ENCODE measurements at places on chromosomes 5 and 9.

DNA sequence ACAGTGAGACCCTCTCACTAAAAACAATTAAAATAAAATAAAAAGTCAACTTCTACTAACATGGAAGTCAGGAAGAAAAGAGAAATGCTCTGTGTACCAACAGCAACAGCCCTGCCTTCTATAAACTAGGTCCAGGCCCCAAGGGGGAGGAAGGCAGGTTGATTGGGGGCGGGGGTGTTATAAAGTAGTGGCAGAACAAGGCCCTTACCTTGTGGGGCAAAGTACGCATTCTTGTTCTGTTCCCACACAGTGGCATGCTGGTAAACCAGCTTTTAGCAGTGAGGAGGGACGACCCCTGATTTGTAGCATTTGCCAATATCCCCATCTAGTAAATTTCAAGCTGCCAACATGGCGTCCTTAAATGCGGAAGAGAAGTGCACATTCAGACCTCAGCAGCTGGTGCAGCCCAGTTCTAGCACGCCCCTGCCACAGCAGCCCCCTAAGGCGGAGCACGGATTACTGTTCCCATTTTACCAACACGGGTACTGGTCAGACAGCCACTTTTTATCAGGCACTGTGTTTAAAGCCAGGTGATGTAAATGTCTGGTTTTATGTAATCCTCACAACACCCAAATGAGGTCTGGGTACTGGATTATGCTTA lies 69.5 kb downstream of the GTF3C4 start:
- DNase-seq = no peak

- no peak for DNase-seq
These were observed 12.7 kb downstream of the PCDHAC2 start for GRCh38 chr5:140978983-140979382.

- peak; percentile 27 for DNase-seq
These were observed 24.8 kb upstream of the HNRNPA0 start for GRCh38 chr5:137778772-137779564.

GRCh38 chr9:96874947-96875460 lies 20.7 kb upstream of the ZNF782 start:
- peak; percentile 62 for DNase-seq

DNA sequence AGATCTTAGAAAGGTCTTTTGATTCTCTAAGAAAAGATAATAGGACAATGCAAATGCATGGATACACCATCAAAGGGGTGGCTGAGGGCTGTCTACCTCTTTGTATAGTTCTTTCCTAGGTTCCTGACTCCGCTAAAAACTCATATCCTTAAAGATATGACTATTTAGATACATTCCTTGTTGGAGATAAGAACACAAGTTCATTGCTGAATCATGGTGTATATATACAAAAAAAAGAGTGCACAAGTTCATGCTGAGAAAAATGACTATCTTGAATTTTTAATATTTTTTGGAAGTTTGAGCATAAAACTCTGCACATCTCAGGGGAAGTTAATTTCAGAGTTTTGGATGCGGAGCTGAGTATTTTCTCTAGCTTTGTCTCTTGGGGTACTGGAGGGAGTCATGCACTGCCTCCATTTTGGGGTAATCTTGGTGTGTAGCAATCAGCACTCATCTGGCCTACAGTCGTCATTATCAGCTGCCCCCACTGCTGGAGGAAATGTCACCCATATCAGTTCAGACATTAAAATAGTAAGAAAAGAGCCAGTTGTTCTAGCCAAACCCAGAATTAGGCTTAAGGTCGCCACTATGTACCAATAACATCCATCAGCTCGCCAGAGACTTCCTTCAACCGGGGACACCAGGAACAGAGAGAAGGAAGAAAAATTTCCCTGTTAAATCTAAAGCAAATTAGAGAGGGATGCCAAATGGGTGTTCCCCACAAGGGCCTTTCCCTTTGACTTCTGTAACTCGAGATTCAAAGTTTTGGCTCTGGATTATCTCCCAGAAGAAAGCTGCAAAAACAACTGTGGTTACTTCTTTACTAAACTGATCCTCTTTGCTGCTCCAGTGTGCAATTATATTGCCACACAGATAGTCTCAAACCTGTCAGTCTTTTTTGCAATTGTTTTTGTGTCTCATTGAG lies 49.0 kb downstream of the PTTG1 start:
- no peak for DNase-seq

DNA sequence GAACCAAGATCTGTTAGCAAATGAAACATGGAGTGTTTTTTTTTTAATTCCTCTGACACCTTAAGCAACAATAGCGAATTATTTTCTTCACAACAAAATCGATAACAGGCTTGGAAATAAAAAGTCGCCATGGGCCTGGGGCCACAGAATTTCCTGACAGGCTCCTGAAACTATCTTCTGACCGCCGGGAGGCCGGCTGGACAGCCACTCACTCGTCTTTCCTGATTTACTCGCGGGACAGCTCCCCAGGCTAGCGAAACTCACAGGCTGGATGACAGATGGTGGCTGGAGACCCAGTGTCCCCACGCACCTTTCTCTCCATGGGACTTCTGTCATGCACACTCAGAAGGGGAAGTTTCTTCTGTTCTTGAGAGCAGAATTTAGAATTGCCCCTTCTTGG lies 143.3 kb upstream of the IRX2 start:
- no peak for DNase-seq

- DNase-seq = no peak
These were observed 145.6 kb upstream of the CDH12 start for GRCh38 chr5:22998774-22999173.

- no peak for DNase-seq
These were observed 105.4 kb upstream of the ATP10B start for GRCh38 chr5:160957312-160957861.

DNA sequence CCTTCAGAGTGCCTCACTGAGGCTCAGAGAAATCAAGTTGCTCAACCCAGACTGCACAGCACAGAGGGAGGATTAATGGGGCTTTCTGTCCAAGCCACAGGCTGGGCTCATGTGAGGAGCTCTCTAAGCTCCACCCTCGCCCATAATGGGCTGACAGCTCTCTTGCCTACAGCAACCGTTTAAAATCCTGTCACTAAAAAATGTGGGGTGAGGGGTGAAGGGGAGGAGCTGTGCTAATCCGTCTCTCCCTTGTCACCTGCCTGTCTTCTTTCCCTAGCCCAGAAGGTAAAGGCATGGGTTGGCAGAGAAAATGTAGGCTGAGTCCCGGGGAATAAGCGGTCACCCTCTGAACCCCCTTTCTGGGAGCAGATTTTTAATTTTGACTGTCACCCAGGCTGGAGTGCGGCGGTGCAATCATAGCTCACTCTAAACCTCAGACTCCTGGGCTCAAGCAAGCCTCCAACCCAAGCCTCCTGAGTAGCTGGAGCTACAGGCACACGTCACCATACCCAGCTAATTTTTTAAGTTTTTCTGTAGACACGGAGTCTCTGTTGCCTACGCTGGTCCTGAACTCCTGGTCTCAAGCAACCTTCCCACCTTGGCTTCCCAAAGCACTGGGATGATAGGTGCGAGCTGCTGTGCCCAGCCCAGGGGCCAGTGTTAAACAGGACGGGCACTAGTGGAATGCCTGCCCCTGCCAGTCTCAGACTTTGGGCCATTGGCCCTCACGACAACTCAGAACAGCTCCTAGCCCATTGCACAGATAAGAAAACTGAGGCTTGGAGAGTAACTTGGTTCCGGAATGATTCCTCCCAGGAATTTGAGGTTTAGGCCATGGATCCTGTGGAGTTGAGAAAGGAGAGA lies 89.5 kb downstream of the LMX1B start:
- no peak for DNase-seq

DNA sequence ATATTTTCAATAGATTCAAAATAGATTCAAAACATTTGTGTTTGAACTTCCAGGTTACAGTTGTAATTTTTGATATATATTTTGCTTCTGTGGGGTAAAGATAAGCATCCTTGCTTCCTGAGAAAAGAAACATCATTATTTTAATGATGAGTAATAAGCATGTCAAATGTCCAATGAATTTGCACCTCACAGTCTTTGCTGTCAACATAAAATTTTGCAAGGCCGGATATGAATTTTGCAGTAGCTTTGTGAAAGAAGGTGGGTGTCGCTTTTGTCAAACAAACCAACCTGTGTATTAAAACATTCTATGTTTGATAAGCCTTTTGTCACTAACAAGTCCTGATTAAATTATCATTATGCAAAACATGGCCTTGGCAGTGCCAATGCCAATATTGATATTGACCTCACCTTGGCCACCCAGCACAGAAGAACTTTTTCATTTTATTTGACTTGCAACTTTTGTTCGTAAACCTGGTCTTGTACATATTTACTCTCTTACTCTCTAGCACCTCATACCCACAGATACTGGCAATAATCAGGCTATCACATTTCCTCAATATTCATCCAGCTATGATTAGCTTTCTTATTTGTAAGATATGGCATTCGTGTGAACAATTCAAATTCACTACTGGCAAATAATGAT lies 645.0 kb upstream of the KLF4 start:
- DNase-seq = no peak

GRCh38 chr9:133108794-133109641 lies 12.0 kb downstream of the RALGDS start:
- DNase-seq = no peak

DNA sequence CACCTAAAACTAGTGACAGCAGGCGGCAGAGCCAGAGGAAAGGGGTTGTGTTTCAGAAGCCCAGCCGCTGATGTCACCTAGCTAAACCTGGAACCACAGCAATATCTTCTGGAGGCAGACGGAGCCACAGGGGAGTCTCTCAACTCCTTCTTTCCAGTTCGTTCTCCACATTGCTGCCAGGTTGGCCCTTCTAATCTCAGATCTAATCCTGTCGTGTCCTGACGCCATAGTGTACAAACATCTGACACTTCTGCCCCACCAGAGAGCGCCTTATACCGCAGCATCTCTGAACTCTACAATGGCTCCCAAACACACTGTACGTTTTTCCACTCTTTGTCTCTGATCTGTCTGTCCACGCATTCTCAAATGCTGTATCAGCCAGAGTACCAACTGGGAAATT lies 240.0 kb downstream of the SMARCA2 start:
- DNase-seq = no peak

DNA sequence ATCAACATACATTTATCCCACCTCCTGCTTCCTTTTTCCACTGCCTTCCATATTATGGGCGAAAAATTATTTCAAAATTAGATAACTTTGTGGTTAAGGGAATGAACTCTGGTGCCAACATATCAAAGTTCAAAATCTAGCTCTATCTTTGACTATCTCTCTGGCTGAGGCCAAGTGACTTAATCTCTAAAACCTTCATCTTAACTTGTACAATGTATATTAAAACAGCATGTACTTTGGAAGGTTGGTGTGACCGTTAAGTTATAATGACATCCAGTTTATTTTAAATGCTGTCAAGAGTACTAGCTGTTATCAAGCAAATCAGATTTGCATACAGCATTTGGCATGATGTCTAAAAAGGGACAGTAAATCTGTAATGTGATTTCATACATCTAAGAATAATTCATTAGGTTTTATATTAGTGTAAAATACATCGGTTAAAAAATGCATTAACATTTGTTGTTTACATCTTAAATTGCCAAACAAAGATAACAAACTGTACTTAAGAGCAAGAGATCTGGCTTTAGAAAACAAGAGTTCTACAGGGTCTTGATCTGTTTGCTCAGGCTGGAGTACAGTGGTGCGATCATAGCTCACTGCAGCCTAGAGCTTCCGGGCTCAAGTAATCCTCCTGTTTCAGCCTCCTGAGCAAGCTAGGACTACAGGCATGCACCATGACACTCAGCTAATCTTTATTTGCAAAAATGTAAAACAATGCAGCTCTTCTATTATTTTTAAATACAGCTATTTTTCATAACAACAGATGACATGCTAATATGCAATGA lies 102.8 kb downstream of the CDH18 start:
- DNase-seq = no peak

DNA sequence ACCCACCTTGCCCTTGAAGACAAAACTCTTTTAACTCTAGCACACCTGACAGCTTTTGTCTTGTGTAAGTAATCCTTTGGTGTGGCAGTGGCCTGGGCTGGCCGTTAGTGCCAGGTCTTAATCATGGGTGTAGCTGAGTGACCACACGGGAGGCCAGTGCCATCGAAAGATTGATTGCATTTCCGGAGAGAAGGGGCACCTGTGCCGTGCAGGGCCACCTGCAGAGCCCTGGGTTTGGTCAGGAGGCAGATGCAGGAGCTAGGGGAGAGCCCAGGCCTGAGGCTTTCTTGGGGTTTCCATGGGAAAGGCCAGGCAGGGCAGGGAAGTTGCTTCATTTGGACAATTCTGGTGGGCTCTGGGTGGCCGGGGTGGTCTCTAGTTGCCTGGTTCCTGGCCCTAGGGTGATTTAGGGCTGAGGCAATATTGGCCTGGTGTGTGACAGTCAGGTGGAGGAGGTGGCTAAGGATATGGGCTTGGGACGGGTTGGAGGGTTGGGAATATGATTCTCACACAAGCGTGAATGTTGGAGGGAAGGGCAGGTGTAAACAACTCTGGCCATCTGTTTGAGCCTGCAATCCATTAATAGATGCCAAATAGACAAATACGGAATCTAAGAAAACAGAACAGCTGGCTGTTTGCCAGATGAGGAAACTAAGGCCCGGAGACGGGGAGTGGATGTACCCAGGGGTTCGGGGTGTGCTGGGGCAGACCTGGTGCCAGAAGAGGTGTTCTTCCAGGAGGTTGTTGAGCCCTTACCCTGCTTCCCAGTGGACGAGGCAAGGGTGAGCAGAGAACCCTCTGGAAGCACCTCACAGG lies 4.6 kb downstream of the DBH start:
- DNase-seq = no peak

DNA sequence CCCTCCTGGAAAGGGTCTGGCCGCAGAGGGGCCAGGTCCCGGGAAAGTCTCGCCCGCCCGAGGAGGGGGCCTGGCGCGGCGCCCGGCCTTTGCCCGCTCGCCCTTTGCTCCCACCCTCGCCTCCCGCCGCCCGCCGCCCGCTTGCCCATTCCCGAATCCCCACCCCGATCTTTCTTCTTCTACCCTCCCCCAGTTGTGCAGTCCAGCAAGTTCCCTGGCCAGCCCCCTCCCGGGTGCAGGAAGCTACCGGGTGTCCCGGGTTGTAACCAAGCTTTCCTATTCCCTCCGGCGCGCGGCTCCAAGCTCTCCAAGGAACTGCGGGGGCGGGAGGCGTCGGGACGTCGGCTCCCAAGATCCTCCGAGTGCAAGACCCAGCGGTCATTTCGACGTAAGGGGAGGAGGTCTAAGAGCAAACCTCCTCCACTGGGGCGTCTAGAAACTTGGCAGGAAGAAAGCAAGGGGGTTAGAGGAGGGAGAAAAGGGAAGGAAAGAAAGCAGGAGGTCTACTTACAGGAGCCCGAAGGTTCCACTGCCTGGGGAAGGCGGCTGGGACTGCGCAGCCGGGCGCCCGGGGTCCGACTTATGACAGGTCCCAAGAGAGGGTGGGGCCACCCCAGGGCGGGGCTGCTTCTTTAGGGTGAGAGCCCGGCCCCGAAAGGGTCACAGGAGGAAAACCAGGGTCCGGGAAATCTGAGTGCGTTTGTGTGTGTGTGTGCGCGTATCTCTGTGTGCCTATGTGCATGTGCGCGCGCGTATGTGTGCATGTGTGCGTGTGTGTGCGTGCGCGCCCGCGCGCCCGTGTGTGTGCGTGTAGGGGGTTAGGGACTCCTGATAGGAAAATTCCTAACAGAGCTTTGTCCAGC lies at the start of gene PTGR1:
PTGR1 (minus strand) TSS at position 556 of the 863 bp plus-strand sequence. CDS start 2,225 bp downstream, outside the sequence.
- peak; percentile 60 for DNase-seq
